ENCODE measurements at places on chromosomes 11 and 22.

GRCh38 chr11:132123854-132124835 lies 753.7 kb downstream of the NTM start:
- DNase-seq, result no peak

- DNase-seq, result peak; percentile 40
Observed at GRCh38 chr11:47257517-47258316, at the start of gene NR1H3. NR1H3 (plus strand) TSS chr11:47257996; CDS start chr11:47259217, 1,221 bp downstream.

DNA sequence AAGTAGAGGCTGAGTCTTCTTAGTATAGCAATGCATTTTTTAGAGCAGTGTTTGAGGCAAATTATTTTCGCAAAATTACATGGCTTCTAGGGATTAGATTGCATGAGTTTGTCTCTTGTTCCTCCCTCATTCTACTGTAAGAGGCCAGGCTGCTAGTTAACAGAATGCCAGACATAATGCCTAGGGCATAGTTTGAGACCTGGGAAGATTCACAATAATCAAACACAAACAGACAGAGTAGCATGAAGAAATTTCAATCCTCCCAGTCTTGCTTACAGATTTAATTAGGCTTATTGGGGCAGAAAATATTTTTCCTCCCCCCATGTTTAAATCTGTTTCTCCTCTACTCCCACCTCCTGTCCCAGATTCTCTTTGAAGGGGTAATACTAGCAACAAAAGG lies 48.3 kb downstream of the ARHGEF12 start:
- peak; percentile 20 for DNase-seq

DNA sequence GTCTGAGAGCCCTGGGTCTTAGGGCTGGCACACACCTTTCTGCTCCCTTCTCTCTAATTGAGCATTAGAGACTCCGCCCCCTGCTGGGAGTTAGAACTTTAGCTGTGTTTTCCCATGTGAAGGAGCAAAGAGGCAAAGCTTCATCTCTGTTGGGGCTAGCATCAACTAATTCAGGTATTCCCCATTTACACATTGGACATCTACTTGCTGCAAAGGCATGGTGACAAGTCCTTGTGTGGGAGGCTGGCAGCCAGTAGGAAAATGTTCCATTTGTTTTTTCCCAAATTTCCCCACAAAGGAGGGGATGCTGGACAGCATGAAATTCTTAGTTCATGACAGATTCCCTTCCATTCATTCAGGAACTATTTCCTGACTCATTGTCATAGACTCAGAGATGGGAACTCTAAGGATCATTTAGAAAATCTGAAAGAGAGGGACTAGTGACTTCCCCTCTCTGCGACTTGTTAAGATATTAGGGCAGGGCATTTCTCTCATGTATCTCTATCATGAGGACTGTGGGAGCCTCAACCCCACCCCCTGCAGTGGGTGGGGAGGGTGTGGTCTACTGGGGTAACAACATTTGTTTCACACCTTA lies 3.6 kb downstream of the CD44 start:
- peak; percentile 74 for DNase-seq

GRCh38 chr11:117126223-117126965 lies 17.7 kb upstream of the PAFAH1B2 start:
- DNase-seq, result no peak

- DNase-seq, result no peak
Observed at GRCh38 chr11:60987577-60988277, 16.2 kb downstream of the CD6 start.

- no peak for DNase-seq
Observed at GRCh38 chr11:40130427-40130826, 1329.0 kb downstream of the LRRC4C start.

- DNase-seq, result no peak
Observed at GRCh38 chr22:19766240-19766510, 5.6 kb downstream of the TBX1 start.
